ENCODE measurements at places on chromosomes 6 and 20.

GRCh38 chr6:33853026-33853425 is 49.2 kb upstream of the MLN start:
- no peak for DNase-seq

GRCh38 chr6:22582417-22583205 is 13.2 kb downstream of the HDGFL1 start:
- no peak for DNase-seq

DNA sequence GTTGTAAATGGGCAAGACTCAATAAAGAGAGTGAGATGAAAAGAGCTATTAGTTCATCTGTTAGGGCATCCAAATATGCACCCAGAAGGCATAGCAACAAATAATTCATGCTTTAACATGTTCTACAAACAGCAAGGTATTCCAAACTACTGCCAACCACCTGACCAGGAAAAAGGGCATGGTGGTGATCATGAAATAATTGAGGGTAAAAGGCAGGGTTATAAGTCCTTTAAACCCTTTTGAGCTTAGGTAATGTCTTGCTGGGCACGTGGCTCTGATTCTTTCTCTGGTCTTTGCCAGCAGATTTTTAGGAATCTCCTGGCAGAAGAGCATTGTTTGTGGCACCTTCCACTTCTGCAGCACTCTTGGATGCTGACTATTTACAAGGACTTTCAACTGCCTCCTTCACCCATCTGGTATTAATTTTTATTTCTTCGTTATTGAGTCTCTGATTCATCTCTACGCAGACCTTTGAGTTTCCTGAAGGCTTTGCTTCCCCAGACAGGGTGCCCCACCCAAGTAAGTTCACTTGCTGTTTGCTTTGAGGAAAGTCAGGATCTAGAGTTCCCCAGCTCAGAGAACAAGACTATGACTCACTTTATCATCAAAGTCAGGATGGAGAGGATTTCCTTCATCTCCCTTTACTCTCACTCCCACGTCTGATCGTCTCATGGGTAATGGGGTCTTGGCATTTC is 83.4 kb upstream of the NEDD9 start:
- no peak for DNase-seq

- no peak for DNase-seq
Observed at GRCh38 chr6:132199343-132199742, 201.9 kb downstream of the MOXD1 start.

GRCh38 chr6:43924222-43924702 is 154.3 kb downstream of the VEGFA start:
- no peak for DNase-seq

- DNase-seq: no peak
Observed at GRCh38 chr6:139019722-139020121, 8.8 kb upstream of the ABRACL start.

GRCh38 chr6:21748343-21749056 is 154.9 kb downstream of the SOX4 start:
- no peak for DNase-seq

DNA sequence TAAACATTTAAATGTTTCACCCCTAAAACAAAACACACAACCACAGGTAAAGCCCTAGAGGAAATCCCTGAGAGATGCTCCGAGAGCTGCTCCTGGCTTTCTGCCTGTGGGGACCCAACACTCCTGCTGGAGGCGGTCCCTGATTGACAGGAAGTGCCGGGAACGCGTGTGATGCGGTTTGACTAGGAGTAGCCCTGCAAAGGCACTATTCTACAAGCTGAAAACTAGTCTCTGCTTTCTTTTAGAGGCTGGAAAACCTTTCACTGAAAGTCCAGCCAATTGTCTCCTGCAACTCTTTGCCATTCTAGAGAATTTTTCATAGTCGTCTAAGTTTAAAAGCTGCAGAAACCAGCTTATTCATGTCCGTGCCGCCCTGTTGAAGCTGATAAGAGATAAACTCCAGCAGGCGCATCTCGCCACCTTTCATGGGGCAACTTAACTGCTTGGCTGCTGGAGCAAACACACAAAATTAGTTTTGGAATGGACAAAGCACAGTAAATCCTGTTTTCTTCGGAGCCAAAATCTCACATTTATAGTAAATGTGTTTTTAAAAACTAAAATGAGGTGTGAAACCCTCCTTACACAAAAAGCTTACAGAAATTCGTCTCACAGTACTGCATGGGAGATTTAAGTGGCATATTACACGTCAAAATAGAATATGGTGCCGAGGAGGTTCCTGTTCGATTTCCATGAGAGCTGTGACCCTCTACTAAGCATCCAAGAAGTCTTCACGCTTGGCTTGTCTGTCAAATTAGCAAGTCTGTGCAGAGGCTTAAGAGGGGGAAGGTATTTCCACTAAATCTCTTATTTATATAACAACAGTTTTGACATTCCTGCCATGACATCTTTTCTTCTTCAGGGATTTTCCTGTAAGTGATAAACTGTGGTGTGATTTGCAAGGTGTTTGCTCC is 46.9 kb downstream of the DACT2 start:
- DNase-seq: no peak

GRCh38 chr6:111759836-111760785 is 113.1 kb downstream of the FYN start:
- DNase-seq: no peak

Data from mucosa of descending colon (tissue), 3 donors.